ENCODE measurements at places on chromosomes 2 and 18.

- H3K4me1 ChIP-seq: no peaks in the 10 kb centered on the region
- H3K36me3 ChIP-seq: no peaks in the 10 kb centered on the region
- no peak overlapping the region for H3K4me3 ChIP-seq
Observed at GRCh38 chr2:49343638-49344037, 189.3 kb upstream of the FSHR start.

GRCh38 chr2:212595036-212595654, 56.5 kb upstream of the ERBB4 start:
- no peak overlapping the region for H3K27ac ChIP-seq
- H3K27me3 ChIP-seq: no peaks in the 10 kb centered on the region
- no peak for DNase-seq

- peaks cover 2% of the 10 kb centered on the region for H3K27me3 ChIP-seq
- no peak for DNase-seq
- H3K27ac ChIP-seq: no peak overlapping the region
- no peaks in the 10 kb centered on the region for H3K36me3 ChIP-seq
- no peak overlapping the region for H3K4me3 ChIP-seq
Observed at GRCh38 chr2:68377137-68377780, 12.2 kb downstream of the PLEK start.

- H3K4me1 ChIP-seq: no peaks in the 10 kb centered on the region
- peaks cover 8% of the 10 kb centered on the region for H3K27me3 ChIP-seq
- H3K36me3 ChIP-seq: peaks cover 6% of the 10 kb centered on the region
- no peak overlapping the region for H3K4me3 ChIP-seq
- DNase-seq: peak; percentile 14
- H3K27ac ChIP-seq: no peak overlapping the region
Observed at GRCh38 chr2:120470041-120470965, 124.4 kb downstream of the INHBB start.

- no peak overlapping the region for H3K4me3 ChIP-seq
- no peaks in the 10 kb centered on the region for H3K36me3 ChIP-seq
- H3K4me1 ChIP-seq: no peaks in the 10 kb centered on the region
Observed at GRCh38 chr2:14623237-14623636, 9.3 kb upstream of the LRATD1 start.

DNA sequence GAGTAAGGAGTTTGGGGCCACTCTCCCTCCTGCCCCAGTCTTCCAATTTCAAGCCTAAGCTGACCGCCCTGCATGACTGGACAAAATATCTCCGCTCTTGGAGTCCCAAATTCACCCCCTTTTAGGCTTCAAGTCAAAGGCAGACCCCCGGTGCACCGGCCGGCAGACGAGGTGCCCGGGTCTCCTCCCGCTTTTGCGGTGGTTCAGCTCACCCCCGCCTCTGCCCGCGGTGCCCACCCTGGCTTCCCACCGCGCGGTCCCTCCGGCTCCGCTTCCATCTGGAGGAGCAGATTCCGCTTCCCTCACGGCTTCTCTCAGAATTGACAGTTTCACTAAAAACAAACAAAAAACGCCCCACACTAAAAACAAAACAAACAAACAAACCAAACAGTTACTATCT, 56.5 kb downstream of the SERPINB8 start:
- H3K4me3 ChIP-seq: no peak overlapping the region
- H3K27me3 ChIP-seq: peaks cover 2% of the 10 kb centered on the region
- no peaks in the 10 kb centered on the region for H3K36me3 ChIP-seq
- H3K27ac ChIP-seq: no peak overlapping the region

DNA sequence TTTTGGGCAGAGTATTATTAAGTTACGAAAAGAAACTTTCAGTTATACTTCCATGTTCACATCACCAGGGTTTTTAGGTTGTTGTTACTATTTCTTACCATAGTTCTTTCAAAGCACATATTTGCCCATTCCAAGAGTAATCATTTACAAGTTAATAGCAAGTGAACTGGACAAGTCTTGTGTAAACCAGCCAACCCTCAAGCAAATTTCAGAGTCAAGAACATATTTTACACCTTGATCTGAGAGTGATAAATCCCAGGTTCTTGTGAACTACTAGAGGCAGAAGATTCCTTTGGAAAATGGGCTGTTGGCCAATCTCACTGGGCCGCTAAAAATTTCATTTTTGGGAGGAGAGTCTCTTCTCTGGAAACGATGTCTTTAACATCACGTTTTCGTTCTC, 2.7 kb upstream of the ASAP2 start:
- no peaks in the 10 kb centered on the region for H3K36me3 ChIP-seq
- H3K27me3 ChIP-seq: peaks cover 15% of the 10 kb centered on the region
- no peak overlapping the region for H3K4me3 ChIP-seq
- DNase-seq: no peak
- H3K4me1 ChIP-seq: peaks cover 33% of the 10 kb centered on the region

- no peaks in the 10 kb centered on the region for H3K36me3 ChIP-seq
- DNase-seq: no peak
- H3K4me1 ChIP-seq: no peaks in the 10 kb centered on the region
- no peak overlapping the region for H3K27ac ChIP-seq
Observed at GRCh38 chr18:6487968-6488367, 73.3 kb upstream of the L3MBTL4 start.

- no peak overlapping the region for H3K27ac ChIP-seq
- H3K4me3 ChIP-seq: no peak overlapping the region
- DNase-seq: no peak
- H3K4me1 ChIP-seq: peaks cover 9% of the 10 kb centered on the region
Observed at GRCh38 chr2:62415019-62415431, 91.0 kb downstream of the TMEM17 start.

- H3K27ac ChIP-seq: no peak overlapping the region
- peaks cover 2% of the 10 kb centered on the region for H3K27me3 ChIP-seq
- H3K4me3 ChIP-seq: no peak overlapping the region
- H3K4me1 ChIP-seq: no peaks in the 10 kb centered on the region
- no peaks in the 10 kb centered on the region for H3K36me3 ChIP-seq
Observed at GRCh38 chr18:40437517-40437916, 1517.5 kb upstream of the PIK3C3 start.

- peak overlapping the region; percentile 14 for H3K27ac ChIP-seq
- DNase-seq: no peak
- H3K27me3 ChIP-seq: peaks cover 4% of the 10 kb centered on the region
- H3K36me3 ChIP-seq: no peaks in the 10 kb centered on the region
- H3K4me3 ChIP-seq: no peak overlapping the region
Observed at GRCh38 chr2:233359823-233360222, 5.5 kb downstream of the DGKD start.

DNA sequence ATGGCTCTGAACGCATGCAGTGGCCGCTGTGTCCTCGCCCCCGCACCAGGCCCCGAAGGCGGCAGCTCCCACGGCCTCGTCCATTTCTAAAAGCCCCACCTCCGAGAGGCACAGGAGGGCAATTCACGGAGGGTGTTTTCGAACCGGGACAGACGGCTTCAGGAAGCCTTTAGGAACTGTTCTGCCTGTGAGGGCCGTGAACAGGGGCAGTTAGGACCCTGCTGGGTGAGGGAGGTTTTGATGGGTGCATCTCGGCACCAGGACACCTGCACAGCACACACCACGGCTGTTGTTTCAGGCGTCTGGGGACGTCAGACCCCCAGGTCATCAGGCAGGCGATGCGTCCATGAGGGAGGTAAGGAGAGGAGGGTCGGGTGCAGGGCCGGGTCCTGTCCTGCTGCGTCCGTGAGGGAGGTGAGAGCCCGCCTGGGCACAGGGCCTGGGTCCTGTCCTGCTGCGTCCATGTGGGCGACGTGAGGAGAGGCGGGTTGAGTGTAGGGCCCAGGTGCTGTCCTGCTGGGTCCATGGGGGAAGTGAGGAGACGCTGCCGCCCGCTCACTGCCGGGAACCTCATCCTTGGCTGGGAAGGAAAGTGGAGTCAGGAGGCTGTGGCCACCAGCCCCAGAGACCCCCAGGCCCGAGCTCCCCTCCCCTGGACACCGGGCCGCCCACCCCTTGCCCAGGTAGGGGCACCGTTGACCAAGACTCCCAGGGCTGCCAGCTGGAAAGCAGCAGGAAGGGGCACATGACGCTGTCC, 25.5 kb upstream of the KCNG2 start:
- no peak for DNase-seq
- no peak overlapping the region for H3K4me3 ChIP-seq
- no peak overlapping the region for H3K27ac ChIP-seq
- H3K4me1 ChIP-seq: no peaks in the 10 kb centered on the region

GRCh38 chr2:119947535-119947934, 65.3 kb upstream of the EPB41L5 start:
- no peak for DNase-seq
- no peaks in the 10 kb centered on the region for H3K27me3 ChIP-seq
- no peak overlapping the region for H3K4me3 ChIP-seq
- no peak overlapping the region for H3K27ac ChIP-seq
- no peaks in the 10 kb centered on the region for H3K4me1 ChIP-seq

- DNase-seq: no peak
- H3K4me3 ChIP-seq: no peak overlapping the region
- H3K4me1 ChIP-seq: no peaks in the 10 kb centered on the region
Observed at GRCh38 chr2:172550419-172550818, 5.5 kb upstream of the PDK1 start.

GRCh38 chr2:207320381-207321159, 154.8 kb upstream of the KLF7 start:
- no peaks in the 10 kb centered on the region for H3K27me3 ChIP-seq
- H3K4me1 ChIP-seq: peaks cover 19% of the 10 kb centered on the region
- H3K4me3 ChIP-seq: no peak overlapping the region
- DNase-seq: no peak

GRCh38 chr2:119315241-119315925, 51.3 kb downstream of the C2orf76 start:
- H3K4me1 ChIP-seq: no peaks in the 10 kb centered on the region
- no peaks in the 10 kb centered on the region for H3K36me3 ChIP-seq
- H3K27ac ChIP-seq: no peak overlapping the region
- H3K27me3 ChIP-seq: no peaks in the 10 kb centered on the region
- H3K4me3 ChIP-seq: no peak overlapping the region
- no peak for DNase-seq

GRCh38 chr2:239153806-239154591, 246.8 kb downstream of the HDAC4 start:
- H3K27ac ChIP-seq: no peak overlapping the region
- no peak overlapping the region for H3K4me3 ChIP-seq
- peak; percentile 7 for DNase-seq
- no peaks in the 10 kb centered on the region for H3K36me3 ChIP-seq
- peaks cover 6% of the 10 kb centered on the region for H3K4me1 ChIP-seq

- H3K4me1 ChIP-seq: no peaks in the 10 kb centered on the region
- H3K36me3 ChIP-seq: no peaks in the 10 kb centered on the region
- no peak overlapping the region for H3K4me3 ChIP-seq
- no peak for DNase-seq
Observed at GRCh38 chr18:79523736-79524180, 128.0 kb downstream of the NFATC1 start.

- H3K36me3 ChIP-seq: peaks cover 18% of the 10 kb centered on the region
- H3K27ac ChIP-seq: no peak overlapping the region
- H3K4me1 ChIP-seq: peaks cover 15% of the 10 kb centered on the region
Observed at GRCh38 chr2:2931318-2932075, 446.1 kb downstream of the EIPR1 start.

DNA sequence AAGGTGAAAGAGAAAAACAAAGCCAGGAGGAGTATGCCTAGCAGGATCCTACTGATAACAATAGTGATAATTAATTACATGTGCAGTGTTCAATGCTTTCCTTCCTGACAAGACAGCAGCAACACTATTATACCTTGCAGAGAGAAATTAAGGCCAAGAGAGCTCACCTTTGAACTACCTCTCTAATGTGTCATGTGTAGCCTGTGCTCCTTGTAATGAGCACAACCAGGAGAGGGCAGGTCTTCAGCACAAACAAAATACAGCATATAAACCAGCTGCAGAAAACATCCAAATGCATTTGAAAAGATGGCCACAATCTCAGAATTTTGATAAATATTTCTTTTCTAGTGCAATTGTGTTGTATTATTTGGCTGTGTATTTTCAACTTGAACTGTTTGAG, 1425.7 kb downstream of the DSC3 start:
- H3K4me3 ChIP-seq: no peak overlapping the region
- H3K4me1 ChIP-seq: no peaks in the 10 kb centered on the region
- DNase-seq: no peak
- H3K36me3 ChIP-seq: no peaks in the 10 kb centered on the region
- no peak overlapping the region for H3K27ac ChIP-seq

- H3K4me1 ChIP-seq: no peaks in the 10 kb centered on the region
- no peak overlapping the region for H3K27ac ChIP-seq
- peaks cover 18% of the 10 kb centered on the region for H3K36me3 ChIP-seq
- no peak for DNase-seq
- H3K4me3 ChIP-seq: no peak overlapping the region
- no peaks in the 10 kb centered on the region for H3K27me3 ChIP-seq
Observed at GRCh38 chr2:135252805-135253458, 200.8 kb downstream of the RAB3GAP1 start.

GRCh38 chr2:12819721-12820120, 103.0 kb downstream of the TRIB2 start:
- no peak overlapping the region for H3K27ac ChIP-seq
- H3K36me3 ChIP-seq: no peaks in the 10 kb centered on the region
- peaks cover 30% of the 10 kb centered on the region for H3K4me1 ChIP-seq
- no peak overlapping the region for H3K4me3 ChIP-seq
- no peak for DNase-seq
- H3K27me3 ChIP-seq: peaks cover 6% of the 10 kb centered on the region

DNA sequence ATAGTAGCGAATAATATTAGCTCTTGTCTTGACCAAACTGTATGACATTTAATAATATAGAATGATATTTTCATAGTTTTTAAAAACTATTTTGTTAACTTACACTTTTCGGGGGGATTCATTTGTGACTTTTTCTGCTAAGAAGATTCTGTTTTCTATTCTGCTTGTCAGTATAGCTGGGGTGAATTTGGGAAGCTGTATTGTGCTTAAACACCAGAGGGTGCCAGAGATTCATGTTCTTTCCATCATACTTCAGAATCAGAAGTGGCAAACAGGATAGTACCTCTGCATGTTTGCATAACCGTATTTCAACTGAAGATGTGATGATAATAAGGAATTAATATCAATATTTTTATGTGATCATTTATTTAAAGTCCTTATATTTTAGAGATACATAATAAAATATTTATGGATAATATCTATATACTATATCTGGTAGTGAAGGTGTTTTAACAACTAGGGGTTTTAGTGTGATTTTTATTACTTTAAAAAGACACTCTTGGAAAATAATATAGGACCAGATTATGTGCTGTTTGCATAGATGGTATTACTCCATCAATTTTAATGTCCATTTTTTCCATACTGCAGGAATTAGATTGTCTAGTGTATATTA, 81.0 kb downstream of the TAF4B start:
- H3K4me1 ChIP-seq: no peaks in the 10 kb centered on the region
- no peak for DNase-seq
- no peaks in the 10 kb centered on the region for H3K36me3 ChIP-seq
- no peak overlapping the region for H3K4me3 ChIP-seq
- no peaks in the 10 kb centered on the region for H3K27me3 ChIP-seq

GRCh38 chr2:144607891-144608521, 88.1 kb upstream of the ZEB2 start:
- H3K27ac ChIP-seq: no peak overlapping the region
- H3K4me1 ChIP-seq: no peaks in the 10 kb centered on the region
- no peak for DNase-seq
- no peak overlapping the region for H3K4me3 ChIP-seq

DNA sequence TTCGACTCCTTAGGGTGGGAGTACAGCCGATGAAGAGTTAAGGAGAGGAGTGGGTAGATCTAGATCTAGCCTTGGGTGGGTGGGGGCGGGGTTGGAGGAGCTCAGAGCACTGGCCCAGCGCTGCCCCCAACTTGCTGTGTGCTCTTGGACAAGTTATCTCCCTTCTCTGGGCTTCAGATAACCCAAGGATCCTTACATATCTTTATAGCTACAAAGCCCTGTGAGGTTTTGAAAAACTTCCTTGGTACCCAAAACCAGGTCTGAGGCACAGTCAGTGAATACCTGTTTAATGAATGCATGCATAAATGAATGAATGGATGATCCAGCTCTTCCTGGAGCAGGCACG, 1.3 kb upstream of the ODC1 start:
- H3K4me1 ChIP-seq: peaks cover 4% of the 10 kb centered on the region
- DNase-seq: no peak
- no peaks in the 10 kb centered on the region for H3K36me3 ChIP-seq
- H3K27me3 ChIP-seq: peaks cover 5% of the 10 kb centered on the region
- peak overlapping the region; percentile 61 for H3K4me3 ChIP-seq

Measured in glutamatergic neuron (in vitro differentiated cells).